Calu3 (cell line): ENCODE measurements at places on chromosomes 1 and 21. TPM values are rescaled to one million over a fixed set of nuclear protein-coding genes. Genes with fewer than 3 reads are reported as not detected.

GRCh38 chr1:42830631-42831030, 13.4 kb upstream of the SVBP start:
- DNase-seq = no peak

GRCh38 chr1:96104506-96104905, 617.1 kb upstream of the PTBP2 start:
- DNase-seq = no peak

The RHBDL2 gene
- 9.4 and 10.9 TPM in 2 replicates for total RNA-seq

- no peak for DNase-seq
Observed at GRCh38 chr21:31974454-31974985, 101.7 kb downstream of the HUNK start.

GRCh38 chr1:187641015-187641414, 812.3 kb downstream of the PLA2G4A start:
- no peak for DNase-seq

The MAST2 gene
- total RNA-seq = 31.4 and 36.2 TPM in 2 replicates

- no peak for DNase-seq
Observed at GRCh38 chr1:34087986-34088385, 77.0 kb downstream of the CSMD2 start.

DNA sequence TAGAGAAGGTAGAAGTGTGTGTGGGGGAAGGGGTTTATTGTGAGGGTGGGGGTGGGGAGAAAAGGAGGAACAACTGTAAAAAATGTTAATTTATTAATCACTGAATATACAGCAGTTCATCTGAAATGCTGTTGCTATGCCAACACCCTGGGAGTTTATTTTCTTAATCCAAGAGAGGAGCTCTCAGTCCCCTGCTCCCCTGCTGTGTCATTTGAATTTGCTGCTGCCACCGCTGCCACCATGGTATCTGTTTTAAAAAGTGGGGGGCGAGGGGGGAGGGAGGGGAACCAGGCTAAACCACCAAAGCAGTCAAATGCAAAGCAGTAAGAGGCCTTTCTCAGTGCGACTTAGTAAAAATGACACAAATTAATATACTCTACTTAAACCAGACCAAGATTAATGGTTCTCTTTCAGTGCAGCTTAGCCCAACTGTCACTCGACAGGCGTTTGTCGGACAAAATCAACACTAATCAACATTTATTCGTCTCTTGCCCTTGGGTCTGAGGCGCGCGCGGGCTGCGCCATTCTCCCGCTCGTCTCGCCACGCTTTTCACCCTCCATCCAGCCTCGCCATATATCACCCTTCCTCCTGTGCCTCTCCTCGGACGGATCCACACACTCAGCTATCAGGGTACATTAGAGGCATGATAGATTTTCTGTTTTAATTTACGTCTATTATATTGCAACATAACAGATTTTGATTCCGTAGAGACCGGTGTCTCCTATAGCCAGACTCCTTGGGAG, 76.2 kb downstream of the PBX1 start:
- DNase-seq = no peak
